ENCODE measurements at places on chromosomes 4 and X. TPM values are rescaled to one million over a fixed set of nuclear protein-coding genes. Genes with fewer than 3 reads are reported as not detected.
A peak's percentile ranks its signal among the peaks of the same experiment; 100 is the strongest.

ZNF157 gene
- 2.6 TPM for total RNA-seq

- DNase-seq = no peak
These were observed 98.8 kb upstream of the DHX15 start for GRCh38 chr4:24683116-24683515.

SLC49A3 gene
- 0.59 TPM for total RNA-seq

- no peak for DNase-seq
These were observed 355.2 kb upstream of the FAM241A start for GRCh38 chr4:111789901-111790640.

DNA sequence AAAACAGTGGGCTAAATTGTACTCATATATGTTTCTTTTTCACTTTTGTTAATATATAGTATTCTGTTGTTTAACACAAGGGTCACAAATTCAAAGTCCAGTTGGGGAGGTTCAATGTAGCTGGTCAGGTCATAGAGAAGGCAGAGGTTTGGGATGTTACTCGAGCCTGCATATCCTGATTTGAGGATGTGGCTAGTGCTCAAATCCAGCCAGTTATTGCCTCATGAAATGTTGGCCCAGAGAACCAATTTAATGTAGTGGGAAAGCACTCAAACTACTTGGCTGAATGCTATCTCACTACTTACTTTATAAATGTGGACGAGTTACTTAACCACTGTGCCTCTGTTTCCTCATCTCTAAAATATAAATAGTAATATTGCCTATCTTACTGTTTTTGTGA is 12.5 kb downstream of the USO1 start:
- no peak for DNase-seq

RHOXF1 gene
- not detected for total RNA-seq

GRCh38 chr4:185257086-185257485 is 47.7 kb downstream of the SNX25 start:
- DNase-seq = no peak

- DNase-seq = no peak
These were observed 42.3 kb downstream of the FBXO8 start for GRCh38 chr4:174241162-174241561.

GRCh38 chr4:23904639-23905071 is 14.8 kb upstream of the PPARGC1A start:
- no peak for DNase-seq

GPR34 gene
- 0.23 TPM for total RNA-seq

DNA sequence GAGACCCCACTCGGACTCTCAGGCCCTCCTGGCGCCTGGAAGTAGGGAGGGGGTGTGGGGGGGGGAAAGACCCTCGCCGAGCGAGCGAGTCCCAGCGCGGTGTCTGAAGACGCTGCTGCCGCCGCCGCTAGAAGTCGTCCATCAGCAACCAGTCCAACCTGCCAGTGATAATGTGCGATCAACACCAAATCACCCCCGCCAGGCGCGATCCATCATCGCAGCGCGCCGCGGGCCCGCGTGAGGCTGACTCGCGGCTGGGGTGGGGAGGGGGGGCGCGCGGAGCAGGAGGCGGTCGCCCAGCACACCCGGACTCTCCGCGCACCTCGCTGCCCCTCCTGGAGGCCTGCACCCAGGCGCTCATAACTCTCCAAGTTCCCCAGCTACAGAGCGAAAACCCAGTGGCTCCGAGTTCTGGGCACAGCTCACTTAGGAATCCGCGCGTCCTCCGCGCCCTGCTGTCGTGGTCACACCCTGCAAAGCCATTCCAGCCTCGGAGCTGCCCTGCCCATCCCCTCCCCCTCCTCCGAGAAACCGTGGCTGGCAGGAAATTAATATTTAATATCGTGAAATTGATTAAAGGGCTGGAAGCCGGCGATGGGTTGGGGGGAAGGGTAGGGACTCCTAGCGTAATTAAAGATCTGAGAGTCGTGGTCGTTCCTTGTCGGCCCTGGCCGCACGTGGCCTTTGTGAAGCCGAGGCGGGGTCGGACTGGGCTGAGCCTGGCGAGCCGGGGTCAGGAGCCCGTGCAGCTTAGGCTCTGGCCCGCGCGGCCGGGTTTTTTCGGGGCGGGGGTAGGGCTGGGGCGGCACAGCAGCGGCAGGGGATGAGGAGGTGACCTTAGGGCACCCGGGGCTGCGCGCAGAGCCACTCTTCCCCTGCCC is 58.1 kb upstream of the BCOR start:
- DNase-seq = no peak

DNA sequence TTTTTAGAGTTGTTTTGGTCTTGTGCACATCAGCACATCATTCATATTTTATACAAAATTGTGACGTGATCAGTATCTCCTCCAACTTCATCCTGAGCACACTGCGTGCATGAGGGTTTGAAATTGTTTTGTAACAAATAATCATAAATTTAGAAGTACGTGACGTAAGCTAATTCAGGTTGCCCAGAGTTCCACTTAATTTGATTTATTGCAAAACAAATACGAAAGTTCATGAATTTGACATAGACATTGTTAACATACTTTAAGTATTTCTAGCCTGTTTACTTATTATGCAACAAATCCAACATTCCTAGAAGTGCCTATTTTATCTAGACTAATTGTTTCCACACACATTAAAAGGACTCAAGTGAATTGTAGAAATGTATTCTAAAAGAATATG is 48.3 kb downstream of the MAP7D3 start:
- DNase-seq = no peak

- no peak for DNase-seq
These were observed 19.5 kb downstream of the SMAD1 start for GRCh38 chr4:145501051-145501660.

- DNase-seq = no peak
These were observed 630 bp downstream of the SMARCA5 start for GRCh38 chr4:143514169-143514495.

DNA sequence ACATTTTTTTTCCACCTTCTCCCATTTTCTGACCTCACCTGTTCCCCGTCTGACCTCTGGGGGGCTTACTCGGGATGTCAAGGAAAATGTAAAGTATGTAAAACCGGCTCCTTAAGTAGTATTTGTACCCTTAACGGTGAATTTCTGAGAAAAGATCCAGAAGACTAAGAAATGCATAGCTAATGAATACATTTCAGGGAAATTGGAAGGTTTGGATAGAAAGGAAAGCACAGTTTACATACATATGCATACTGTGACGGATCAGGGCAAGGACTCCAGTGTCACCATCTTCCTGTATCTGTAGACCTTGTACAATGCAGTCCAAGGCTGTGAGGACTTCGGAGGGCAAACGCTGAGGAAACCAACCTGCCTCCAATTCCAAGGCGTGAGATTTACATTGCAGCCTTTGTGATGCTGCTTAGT is 2185.9 kb upstream of the TENM3 start:
- DNase-seq = no peak

FHIP1A gene
- total RNA-seq = 0.66 TPM

- DNase-seq = no peak
These were observed 180.2 kb downstream of the RBM46 start for GRCh38 chr4:154961263-154961662.

DNA sequence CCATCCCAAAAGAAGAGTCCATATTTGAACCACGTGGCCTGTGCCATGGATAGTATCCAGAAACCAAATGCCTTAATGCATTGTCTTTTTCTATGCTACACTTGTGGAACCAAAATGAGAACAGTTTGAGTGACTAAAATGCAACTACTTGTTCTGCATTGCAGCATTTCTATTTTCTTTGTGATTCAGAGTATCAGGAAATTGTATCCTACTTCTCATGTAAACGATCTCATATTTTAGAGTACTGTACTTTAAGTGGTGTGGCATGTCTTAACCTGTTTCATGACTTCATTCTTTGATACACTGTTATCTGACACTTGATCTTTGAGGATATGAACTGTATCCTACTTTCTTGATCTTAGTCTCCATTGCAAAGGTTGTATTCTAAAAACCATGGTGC is 167.2 kb upstream of the WDR1 start:
- DNase-seq = no peak

DNA sequence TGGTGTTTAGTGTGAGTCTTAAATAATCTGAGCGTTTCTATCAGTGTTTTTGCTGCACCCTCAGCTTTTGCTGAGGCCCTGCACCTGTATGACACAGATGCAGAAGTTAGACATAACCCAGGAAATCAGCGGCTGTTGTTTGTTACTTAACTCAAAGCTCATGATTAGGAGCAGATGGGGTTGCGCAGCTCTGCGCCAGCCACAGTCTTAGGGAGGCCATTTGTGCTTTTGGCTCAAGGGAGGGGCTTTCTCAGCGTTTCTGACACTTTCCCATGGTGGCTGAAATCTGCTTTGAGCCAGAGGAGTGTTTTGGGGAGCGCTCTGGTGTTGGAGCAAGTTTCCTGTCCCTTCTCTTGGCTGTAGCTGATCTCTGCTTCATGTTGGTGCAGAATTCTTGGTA is 433.8 kb downstream of the NAF1 start:
- DNase-seq = no peak

GRCh38 chr4:168920441-168921065 is 89.5 kb downstream of the CBR4 start:
- no peak for DNase-seq

DNA sequence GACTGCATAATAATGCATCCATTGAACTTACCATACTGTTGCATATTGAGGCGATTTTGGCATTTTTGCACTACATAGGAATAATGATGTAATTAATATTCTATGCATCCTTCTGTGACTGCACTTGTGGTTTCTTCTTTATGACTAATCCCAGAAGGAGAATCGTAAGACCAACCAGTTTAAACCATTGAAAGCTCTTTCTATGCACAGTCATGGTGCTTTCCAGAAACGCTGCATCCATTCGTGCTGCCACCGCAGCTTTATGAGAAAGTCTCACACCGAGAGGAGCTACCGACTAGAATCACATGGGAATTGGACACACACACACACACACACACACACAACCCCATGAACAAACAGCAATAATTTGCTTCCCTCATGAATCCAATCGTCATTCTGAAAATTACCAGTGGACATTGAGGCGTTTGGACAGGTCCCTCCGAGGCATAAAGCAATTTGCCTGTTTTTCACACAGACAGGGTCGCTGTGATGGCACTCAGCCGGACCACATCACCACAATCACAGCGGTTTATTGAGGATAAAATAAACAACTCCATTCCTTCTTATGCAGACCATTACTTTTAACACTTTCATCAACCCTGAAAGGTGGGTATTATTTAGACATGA is 64.2 kb downstream of the PACRGL start:
- no peak for DNase-seq

GRCh38 chr4:64781737-64782326 is 372.6 kb upstream of the TECRL start:
- DNase-seq = no peak

DNA sequence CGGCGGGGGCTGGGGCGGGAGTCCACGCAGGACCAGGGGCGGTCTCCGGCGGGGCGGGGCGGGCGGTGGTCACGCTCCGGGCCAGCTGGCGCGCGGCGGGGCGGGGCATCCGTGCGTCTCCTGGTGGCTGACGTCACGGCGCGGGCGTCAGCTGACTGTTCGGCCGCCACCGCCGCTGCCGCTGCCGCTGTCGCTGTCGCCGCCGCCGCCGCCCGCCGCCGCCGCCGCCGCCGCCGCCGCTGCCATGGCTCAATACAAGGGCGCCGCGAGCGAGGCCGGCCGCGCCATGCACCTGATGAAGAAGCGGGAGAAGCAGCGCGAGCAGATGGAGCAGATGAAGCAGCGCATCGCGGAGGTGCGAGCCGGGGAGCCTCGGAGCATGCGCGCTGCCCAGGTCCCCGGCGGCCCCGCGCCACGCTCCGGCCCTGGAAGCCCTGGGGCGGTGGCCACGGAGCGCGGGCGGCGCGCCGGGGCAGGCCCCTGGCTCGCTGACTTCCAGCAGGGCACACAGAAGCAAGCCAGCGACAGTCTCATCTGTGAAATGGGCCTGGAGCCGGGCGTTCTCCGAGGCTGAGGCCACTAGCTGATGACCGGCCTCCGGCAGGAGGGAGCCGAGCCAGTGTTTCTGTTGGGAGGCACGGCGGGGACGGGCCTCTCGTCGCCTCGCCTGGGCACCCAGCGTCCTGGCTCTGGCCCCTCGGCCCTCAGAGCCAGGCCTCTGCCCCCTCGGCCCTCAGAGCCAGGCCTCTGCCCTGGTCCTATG is at the start of gene FAM50A:
Gene FAM50A, plus strand, starts transcription at position 150 of the 763 bp plus-strand sequence. Its CDS starts 95 bp downstream, at position 245.
- DNase-seq = peak; percentile 70

CSTF2 gene
- total RNA-seq = 52.5 TPM

DNA sequence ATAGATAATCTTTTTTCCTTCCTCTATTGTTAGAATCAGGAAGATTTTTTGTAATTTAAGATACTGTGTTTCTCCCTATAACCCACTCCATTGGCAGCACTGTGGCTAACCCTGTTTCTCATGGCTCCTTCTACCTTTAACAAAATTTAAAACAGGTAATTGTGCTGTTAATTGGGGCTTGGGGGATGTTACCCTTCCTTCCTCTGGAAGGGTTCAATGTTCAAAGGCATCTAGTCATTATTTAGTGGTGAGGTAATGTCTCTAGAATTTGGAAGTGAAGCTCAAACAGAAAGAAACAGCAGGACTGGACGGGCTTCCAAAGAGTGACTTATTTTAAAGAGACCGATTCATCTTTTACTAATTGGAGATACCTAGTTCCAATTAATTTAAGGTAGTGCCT is 166.4 kb downstream of the TRIML1 start:
- no peak for DNase-seq

DNA sequence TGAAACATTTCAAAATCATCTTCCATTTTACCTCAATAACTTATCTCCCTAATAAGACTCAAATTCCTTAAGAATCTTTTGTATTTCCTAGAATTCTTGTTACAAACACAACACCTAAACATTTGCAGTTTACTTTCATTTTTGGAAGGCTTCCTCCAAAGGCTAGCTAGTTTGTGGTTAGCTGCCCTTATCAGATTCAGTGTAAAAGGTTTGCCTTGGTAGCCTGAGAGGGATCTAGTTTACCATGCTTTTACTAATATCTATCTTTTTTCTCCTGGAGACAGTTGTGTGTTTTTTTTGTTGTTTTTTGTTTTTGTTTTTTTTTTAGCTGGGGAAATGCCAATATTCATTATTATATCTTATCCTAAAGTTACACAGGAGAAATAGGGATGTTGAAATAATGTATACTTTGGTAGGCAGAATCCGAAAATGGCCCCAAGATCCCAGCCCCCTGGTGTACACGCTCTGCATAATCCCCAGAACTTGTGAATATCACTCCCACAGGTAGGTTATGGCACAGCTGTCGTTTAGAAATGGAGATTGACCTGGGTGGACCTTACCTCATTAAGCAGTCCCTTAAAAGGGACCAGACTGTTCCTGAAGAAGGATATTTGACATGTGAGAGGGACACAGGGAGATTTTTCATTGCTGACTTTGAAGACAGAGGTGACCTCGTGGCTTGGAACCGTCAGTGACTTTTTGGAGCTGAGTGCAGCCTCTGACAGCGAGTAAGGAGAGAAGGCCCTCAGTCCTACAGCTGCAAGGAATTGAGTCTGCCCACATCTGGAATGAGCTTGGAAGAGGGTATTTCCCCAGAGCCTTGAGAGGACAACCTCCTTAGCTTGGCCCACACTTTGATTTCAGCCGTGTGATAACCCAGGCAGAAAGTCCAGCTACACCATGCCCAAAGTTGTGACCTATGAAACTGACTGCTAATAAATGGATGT is 33.4 kb downstream of the SEPTIN11 start:
- DNase-seq = no peak
